Memory B cell (primary cell): ENCODE measurements at places on chromosomes 12 and 14.

- H3K36me3 ChIP-seq = no peaks in the 10 kb centered on the region
- no peak for DNase-seq
- H3K4me3 ChIP-seq = no peak overlapping the region
- peaks cover 2% of the 10 kb centered on the region for H3K4me1 ChIP-seq
- H3K27ac ChIP-seq = peak overlapping the region; percentile 79
Measured at GRCh38 chr14:22781301-22781991, 15.0 kb downstream of the OXA1L start.

GRCh38 chr14:37668646-37669045, 73.2 kb downstream of the TTC6 start:
- no peaks in the 10 kb centered on the region for H3K4me1 ChIP-seq
- H3K27me3 ChIP-seq = no peaks in the 10 kb centered on the region
- no peak overlapping the region for H3K4me3 ChIP-seq
- DNase-seq = no peak
- H3K27ac ChIP-seq = no peak overlapping the region

DNA sequence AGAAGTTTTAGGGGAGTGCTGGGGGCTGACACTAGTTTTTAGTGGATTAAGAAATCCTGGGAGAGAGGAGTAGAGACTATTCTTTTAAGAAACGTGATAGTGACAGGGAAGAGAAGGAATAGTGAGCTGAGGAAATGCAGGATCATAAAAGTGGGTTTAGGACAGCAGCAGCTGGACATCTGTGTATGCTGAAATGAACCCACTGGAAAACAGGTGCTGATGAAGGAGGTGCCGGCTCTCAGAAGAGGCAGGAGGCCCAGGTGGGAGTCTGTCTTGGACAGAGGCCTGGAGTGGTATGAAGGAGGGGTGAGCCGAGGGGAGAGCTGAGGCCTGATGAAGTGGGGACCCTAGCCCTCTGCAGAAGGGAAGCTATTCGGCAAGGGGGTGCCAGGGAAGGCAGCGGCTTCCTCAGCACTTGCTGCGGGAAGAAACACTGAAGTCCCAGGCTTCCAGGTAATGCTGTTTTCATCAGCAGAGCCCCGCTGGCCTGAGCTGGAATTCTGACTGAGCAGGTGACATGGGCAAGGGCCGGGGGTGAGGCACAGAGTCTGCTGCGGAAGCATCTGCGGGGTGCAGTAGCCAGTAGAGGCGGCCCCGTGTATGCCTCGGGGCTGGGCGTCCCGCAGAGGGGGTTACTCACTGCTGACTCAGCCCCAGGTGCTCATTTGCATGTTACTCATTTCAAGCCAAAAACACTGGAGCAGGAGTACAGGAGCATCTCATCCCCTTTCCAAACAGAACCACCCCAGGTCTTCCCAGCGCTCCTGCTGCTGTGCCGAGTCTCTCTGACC, 89.7 kb downstream of the TMCC3 start:
- peak overlapping the region; percentile 22 for H3K27ac ChIP-seq
- DNase-seq = peak; percentile 42
- peak overlapping the region; percentile 69 for H3K4me3 ChIP-seq
- H3K36me3 ChIP-seq = no peaks in the 10 kb centered on the region
- H3K27me3 ChIP-seq = peaks cover 8% of the 10 kb centered on the region

DNA sequence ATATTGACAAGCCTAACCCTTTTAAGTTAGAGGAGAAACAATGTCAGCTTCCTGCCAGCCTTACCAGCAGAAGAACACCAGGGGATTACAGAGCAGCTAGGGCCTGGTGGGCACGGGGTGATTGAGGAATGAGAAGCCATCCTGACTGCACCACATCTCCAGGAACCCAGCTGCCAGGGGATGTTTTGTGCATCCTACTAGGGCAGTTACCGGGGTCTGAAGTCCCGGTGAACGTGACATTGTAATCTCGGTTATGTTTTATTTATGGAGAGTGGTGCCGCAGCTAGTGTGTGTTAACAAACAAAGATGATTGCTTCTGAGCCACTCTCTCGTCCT, 115.9 kb downstream of the BCL11B start:
- no peak overlapping the region for H3K4me3 ChIP-seq
- H3K4me1 ChIP-seq = no peaks in the 10 kb centered on the region
- peaks cover 2% of the 10 kb centered on the region for H3K27me3 ChIP-seq
- H3K27ac ChIP-seq = no peak overlapping the region
- DNase-seq = no peak

DNA sequence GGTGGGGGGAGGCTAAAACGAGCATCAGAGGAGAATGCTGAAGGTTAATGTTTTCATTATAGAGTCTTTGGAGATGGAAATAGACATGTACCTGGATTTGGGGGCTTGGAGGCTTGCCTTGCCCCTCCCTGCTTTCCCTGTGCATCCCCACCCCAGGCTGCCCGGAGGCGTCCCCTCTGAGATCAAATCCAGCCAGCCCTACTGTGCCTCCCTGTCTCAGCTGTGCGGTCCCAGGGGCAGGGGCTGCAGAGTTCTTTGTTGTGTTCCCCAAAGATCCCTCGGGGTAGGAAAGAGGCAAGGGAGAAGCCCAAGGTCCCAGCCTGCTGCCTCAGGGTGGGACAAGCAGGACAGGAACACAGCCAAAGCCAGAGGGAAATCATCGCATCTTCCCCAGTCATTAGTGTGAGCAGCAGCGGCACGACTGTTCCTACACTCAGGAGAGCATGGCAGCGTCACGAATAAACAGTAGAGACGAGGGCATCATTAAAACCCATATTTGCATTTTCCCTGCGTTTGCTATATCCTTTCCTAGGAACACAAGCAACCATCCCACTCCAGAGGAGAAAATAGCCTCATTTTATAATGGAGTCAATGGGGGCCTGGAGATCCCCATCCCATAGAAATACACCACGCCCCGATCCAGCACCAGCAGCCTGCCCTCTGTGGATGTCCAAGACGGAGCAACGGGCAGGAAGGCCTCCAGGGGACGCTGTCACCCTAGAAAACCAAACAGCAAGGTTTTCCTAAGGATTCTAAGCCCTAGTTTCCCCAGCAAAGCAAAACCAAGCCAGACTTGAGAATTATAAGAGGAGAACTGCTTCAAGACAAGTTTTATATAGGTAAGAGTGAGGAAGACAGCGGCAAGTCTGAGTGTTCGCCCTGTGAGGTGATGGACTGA, 32.4 kb downstream of the ANO2 start:
- DNase-seq = peak; percentile 5
- H3K27me3 ChIP-seq = peaks cover 4% of the 10 kb centered on the region
- H3K4me1 ChIP-seq = no peaks in the 10 kb centered on the region
- no peaks in the 10 kb centered on the region for H3K36me3 ChIP-seq
- H3K4me3 ChIP-seq = no peak overlapping the region
- no peak overlapping the region for H3K27ac ChIP-seq

- no peaks in the 10 kb centered on the region for H3K36me3 ChIP-seq
- H3K27ac ChIP-seq = no peak overlapping the region
Measured at GRCh38 chr14:47929334-47929733, 253.9 kb upstream of the MDGA2 start.

DNA sequence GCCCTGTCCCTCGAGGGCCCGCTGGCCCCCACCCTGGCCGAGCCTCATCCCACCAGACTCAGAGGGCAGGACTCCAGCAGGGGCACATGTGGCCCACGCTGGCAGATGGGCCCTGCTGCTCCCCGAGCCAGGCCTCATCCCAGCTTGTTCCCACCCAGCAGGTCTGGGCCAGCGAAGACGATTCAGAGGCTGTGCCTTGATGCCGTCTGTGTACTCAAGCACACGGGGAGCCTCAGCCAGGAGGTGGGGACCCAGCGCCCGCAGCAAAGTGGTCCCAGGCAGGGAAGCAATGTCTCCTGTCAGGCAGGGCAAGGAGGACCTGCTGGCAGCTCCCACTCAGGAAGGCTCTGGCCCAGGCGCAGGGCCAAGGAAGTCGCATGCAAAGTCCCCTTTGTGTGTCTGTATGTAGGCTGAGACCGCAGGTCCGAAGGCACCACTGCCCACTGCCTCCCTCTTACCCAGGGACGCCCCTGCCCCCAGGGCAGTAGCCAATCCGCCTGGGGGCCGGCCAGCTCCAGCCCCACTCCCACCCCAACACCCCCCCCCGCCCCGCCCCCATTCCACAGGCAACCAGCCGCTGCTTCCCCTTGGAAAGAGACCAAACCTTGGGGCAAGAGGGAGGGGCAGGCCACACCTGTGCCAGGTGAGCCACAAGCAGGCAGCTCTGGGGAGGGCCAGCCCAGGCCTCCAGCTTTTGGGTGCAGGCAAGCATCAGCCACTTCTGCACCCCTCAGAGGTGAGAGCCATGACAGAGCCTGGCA, 9.4 kb downstream of the DEGS2 start:
- H3K4me3 ChIP-seq = no peak overlapping the region
- H3K27me3 ChIP-seq = no peaks in the 10 kb centered on the region
- no peak overlapping the region for H3K27ac ChIP-seq
- DNase-seq = no peak
- peaks cover 34% of the 10 kb centered on the region for H3K4me1 ChIP-seq

GRCh38 chr14:73661872-73662271, 17.1 kb downstream of the DNAL1 start:
- peaks cover 10% of the 10 kb centered on the region for H3K36me3 ChIP-seq
- H3K4me1 ChIP-seq = no peaks in the 10 kb centered on the region
- no peak for DNase-seq
- no peaks in the 10 kb centered on the region for H3K27me3 ChIP-seq
- H3K4me3 ChIP-seq = no peak overlapping the region

- peak overlapping the region; percentile 57 for H3K27ac ChIP-seq
- H3K4me1 ChIP-seq = peaks cover 11% of the 10 kb centered on the region
- no peak overlapping the region for H3K4me3 ChIP-seq
- DNase-seq = no peak
Measured at GRCh38 chr14:103000291-103000921, 56.9 kb downstream of the CDC42BPB start.

- H3K4me3 ChIP-seq = no peak overlapping the region
- H3K27ac ChIP-seq = no peak overlapping the region
- H3K27me3 ChIP-seq = peaks cover 5% of the 10 kb centered on the region
Measured at GRCh38 chr12:47020211-47020821, 59.1 kb upstream of the PCED1B start.

DNA sequence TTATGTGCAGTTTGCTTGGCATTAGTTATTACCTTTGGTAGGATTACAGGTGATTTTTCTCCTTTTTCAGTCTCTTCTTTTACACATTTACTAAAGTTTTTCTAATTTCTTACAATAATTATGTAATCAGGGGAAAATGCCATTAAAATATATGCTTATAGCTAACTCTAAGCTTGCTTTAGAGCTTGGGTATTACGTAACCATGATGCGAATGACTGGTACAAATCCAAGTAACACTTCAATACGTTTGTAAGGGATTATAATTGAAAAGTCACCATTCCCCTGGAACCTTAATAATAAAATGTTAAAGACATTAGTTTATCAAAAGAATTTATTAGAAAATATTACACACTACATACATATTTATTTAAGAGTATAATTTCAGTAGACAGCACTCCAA, 71.6 kb downstream of the SCAF11 start:
- H3K36me3 ChIP-seq = peaks cover 16% of the 10 kb centered on the region
- H3K27me3 ChIP-seq = no peaks in the 10 kb centered on the region
- H3K4me3 ChIP-seq = no peak overlapping the region
- peaks cover 6% of the 10 kb centered on the region for H3K4me1 ChIP-seq
- H3K27ac ChIP-seq = no peak overlapping the region

DNA sequence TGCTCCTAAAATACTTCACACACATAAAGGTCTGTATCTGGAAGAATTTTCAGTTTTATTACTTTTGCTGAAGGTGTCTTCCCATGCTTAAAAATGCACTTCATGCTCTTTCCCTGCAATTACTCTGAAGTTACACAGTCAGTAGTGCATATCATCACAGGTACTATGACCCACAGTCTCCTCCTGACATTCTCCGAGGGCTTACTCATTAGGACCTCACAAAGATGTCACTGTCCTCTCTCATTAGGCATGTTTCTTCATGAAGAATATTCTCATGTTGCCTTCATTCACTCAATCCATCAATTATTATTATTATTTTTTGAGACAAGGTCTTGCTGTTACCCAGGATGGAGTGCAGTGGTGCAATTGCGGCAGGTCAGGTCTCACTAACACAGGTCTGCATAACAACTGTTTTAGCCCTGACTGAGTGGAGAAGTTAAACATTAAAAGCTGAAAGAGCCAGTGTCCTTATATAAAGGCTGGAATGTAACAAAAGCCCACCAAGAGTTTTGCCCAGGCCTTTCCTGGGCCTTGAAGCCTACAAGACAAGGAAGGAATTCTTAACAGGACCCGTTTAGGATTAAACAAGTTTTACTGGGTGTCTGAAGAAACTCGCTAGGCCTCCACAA, 119.5 kb upstream of the WSCD2 start:
- H3K27me3 ChIP-seq = peaks cover 4% of the 10 kb centered on the region
- no peaks in the 10 kb centered on the region for H3K4me1 ChIP-seq
- no peak overlapping the region for H3K4me3 ChIP-seq
- H3K27ac ChIP-seq = no peak overlapping the region
- no peak for DNase-seq

GRCh38 chr14:84477996-84478395, 1051.9 kb upstream of the FLRT2 start:
- H3K36me3 ChIP-seq = no peaks in the 10 kb centered on the region
- H3K4me1 ChIP-seq = no peaks in the 10 kb centered on the region

GRCh38 chr12:4273652-4274395, at the start of gene CCND2:
CCND2 (plus strand) TSS chr12:4273762; CDS start chr12:4274041, 279 bp downstream.
- H3K27me3 ChIP-seq = no peaks in the 10 kb centered on the region
- peaks cover 38% of the 10 kb centered on the region for H3K4me1 ChIP-seq
- peak within 1 kb of the TSS; percentile 100 for H3K27ac ChIP-seq

GRCh38 chr12:95583933-95584332, 32.7 kb upstream of the USP44 start:
- no peak for DNase-seq
- no peak overlapping the region for H3K27ac ChIP-seq
- no peak overlapping the region for H3K4me3 ChIP-seq
- H3K4me1 ChIP-seq = peaks cover 2% of the 10 kb centered on the region

DNA sequence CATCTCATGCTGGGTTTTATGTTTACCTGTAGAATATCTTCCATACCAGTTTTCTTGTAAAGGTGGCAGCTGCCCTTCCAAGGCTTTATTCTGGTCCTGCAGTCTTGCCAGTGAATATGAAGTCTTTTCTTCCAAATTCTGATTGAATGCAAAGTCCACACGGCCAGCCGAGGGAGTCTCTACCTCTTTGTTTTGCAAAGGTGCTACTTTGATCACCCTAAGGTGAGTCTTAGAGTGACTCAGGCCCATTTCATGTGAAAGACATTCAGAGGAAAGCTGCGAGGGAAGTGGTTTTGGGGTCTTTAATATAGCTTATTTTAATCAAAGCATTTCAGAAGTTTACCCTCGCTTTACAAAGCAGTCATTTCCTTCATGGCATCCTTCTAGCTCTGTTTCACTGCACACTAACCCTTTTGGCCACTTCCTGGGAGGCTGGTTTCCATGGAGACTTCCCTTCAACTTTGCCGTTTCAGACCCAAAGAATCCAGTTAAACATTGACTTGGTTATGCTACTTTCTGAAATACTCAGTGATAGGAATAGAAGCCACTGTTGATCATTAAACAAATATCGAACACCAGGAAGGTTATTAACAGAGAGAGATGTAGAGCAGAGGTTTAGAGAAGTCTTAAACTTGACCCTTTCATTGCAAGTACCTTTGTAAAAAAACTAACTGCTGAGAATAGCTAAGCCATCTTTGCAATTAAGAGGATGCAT, at the start of gene CCDC198:
Gene CCDC198 (minus strand): TSS at position 391 of the 715 bp plus-strand sequence. CDS start 142 bp downstream, at position 249.
- no peaks in the 10 kb centered on the region for H3K36me3 ChIP-seq
- no peak for DNase-seq
- no peaks in the 10 kb centered on the region for H3K4me1 ChIP-seq
- no peak within 1 kb of the TSS for H3K27ac ChIP-seq
- H3K4me3 ChIP-seq = no peak within 1 kb of the TSS
